RKO (cell line): ENCODE measurements at places on chromosomes 5 and 9.

DNA sequence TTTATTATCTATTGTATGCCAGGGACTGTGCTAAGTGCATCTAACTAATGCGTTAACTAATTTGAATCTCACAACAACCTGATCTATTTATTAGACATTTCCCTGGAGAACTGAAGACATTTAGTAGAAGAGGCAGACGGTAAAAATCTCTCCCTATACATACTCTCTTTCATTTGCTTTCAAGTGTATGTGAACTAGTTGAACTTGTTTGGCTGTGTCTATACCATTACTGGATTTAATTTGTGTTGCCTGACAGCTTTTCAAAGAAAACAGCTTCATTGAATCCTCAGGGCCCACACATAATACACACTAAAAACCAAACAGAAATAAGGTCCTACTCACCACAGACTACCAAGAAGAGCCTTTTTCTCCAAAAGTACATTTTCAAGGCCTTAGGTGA, 133.6 kb upstream of the NR3C1 start:
- DNase-seq, result no peak

DNA sequence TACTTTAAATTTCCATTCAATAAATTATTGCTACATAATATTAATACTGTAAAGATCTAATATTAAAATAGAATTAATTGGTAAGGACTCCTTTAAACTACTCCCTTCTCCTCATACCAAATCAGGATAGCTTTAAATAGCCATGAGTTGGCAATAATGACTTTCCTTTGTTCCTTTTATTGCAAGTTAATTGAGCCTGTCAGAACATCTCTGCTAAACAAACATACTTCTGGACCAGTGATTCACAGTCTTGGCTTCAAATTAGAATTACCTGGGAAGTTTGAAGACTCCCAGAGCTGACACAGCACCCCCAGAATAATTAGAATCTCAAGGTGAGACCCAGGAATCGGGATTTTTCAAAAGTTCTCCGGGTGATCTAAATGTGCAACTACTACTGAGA, 18.7 kb downstream of the C5orf58 start:
- no peak for DNase-seq

GRCh38 chr5:57097526-57097925, 76.3 kb upstream of the GPBP1 start:
- DNase-seq, result no peak

DNA sequence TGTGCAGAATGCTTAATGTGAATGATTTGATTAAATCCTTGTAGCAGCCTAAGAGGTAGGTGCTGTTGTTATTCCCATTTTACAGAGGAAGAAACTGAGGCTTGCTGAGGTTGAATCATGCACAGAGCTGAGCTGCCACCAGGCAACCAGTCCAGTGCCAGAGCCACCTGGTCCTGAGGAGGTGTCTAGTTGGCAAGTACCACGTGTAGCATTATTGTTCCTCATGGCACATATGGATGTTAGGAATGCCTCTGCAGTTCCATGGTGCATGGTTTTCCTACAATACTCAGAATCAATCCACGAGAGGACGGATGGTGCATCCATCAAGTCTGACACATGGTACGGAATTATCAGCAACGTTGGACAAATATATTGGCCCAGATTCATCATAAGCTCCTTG, 8.9 kb downstream of the UBE2QL1 start:
- no peak for DNase-seq

- DNase-seq, result no peak
These were observed 65.2 kb downstream of the PPARGC1B start for GRCh38 chr5:149795360-149795759.

DNA sequence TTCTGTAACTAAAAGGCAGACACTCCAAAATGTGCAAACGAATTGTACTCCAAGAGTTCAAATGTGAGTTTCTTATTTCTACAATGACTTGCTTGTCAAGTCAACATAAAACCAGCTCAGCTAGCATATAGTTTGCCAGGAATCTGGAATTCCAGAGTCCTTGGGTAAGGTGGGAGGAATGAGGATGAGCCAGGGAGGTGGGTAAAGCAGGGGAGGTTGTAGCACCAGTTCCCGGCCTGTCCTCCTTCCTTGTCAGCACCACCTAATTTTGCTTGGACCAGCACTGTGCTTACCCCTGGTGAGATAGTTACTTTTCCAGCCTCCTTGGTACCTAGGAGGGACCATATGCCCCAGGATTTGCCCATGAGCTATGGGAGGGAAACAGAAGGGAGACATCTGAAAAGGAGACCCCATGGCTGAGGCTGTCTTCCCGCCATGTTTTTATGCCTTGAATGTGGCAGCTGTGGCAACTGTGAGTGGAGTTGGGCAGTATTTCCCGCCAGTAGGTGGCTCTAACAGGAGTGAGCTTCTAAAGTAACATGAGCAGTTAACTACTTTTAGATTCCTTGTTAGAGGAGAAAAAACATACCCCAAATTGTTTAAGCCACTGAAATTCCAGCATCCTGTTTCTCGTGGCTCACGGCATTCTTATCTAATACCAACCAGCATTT, 302.5 kb downstream of the TENT4A start:
- no peak for DNase-seq

- DNase-seq, result no peak
These were observed 27.9 kb upstream of the HNRNPA0 start for GRCh38 chr5:137782055-137782454.

DNA sequence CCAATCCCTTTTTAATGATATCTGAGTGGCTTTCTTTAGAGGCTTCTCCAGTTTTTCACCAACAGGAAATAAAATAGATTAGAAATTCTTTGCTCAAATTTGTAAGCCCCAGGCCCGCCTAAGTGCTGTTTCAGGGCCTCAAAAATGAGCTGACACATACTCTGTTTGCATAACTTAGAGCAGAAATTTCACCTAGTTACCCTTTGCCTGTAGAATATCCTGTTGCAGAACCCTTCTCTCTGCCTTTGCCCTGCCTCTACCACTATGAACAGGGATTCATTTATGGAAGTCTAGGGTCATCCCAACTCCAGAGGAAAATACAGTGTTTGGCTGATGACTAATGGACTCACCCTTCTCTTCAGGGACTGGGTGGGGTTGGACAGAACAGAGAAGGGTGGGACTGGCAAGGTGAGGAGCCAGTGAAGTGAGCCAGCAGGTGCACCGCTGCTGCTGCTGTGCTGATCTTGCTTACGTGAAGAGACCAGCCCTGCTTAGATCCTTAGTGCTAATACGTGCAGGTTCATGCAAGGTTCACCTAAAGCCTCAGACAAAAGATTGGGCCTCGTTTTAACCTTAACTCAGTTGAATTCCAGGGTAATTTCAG, 22.8 kb downstream of the OSTF1 start:
- no peak for DNase-seq

- DNase-seq, result no peak
These were observed 271.3 kb downstream of the OSTF1 start for GRCh38 chr9:75359638-75360037.

GRCh38 chr5:163473635-163474243, 13.3 kb downstream of the HMMR start:
- DNase-seq, result peak; percentile 22

DNA sequence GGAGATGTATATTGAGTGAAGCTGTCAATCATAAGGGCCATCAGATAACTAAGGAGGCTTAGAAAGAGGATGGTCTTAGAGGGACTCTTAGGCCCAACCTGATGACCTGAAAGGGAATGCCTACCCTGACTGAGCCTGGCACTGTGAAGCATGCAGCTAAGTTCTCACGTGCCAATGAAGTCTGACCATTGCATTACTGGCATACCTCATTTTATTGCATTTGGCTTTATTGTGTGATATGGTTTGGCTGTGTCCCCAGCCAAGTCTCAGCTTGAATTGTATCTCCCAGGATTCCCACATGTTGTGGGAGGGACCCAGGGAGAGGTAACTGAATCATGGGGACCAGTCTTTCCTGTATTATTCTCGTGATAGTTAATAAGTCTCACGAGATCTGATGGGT, 421.6 kb upstream of the SGCD start:
- no peak for DNase-seq

DNA sequence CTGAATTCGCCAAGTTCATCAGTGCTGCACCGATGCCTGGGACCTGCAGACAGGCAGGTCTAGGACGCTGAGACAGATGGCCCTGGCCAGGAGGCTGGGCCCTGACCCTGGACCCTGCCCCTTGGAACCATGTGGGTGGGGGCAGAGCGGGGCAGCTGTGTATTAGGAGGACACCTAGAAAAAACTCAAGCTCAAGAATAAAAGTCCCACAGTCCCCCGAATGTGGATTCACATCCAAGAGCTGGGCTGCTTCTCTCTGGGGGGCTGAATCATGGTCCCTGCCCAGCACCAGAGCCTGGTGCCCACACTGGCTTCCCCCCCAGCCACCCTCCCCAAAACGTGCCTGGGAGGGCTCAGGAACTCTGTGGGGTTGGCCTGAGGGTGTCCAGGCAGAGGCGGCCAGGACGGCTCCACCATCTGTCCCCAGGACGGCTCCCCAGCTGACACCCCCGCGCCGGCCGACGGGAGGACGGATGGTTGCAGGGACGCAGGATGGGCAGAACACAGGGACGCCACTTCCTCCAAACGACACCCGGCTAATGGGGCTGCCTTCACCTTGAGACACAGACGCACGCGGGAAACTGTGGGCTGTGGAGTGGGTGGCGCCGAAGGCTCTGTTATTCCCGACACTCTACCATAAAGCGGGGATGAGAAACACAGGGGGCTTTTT, 34.9 kb downstream of the EXD3 start:
- DNase-seq, result no peak

DNA sequence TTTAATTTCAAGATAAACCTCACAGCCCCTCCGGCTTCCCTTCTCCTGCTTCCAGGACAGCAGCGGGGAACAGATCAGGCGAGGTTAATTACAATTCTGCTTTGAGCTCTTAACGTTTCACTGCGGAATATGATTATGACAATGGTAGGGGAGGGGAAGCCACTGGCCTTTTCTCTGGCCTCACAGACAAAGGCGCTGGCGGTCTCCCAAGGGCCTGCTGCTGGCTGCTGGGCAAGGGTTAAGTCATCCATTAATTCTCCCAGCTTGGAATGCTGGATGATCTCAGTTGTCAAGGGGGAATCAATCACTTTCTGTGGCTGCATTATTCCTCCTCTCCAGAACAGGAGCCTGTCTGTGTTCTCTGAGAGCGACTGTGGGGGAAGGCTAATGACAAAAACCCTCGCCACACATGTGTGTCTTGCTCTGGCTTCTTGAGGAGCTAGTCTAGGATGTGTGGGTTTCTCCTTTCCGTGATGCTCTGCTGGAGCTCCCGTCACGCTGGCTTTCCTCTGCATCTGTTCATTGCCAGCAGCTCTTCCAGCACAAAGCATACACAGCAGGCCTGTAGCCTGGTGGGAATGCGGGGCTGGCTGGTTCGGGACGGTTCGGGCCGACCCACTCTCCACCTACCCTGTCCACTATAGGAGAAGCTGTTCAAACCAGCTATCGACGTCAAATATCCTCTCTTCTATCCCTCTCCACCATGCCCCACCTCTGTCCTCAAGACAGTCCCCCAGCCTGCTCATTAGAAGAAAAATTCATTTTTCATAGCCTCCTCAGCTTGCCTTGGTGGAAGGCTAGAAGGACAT, 82.8 kb downstream of the DCP2 start:
- no peak for DNase-seq

DNA sequence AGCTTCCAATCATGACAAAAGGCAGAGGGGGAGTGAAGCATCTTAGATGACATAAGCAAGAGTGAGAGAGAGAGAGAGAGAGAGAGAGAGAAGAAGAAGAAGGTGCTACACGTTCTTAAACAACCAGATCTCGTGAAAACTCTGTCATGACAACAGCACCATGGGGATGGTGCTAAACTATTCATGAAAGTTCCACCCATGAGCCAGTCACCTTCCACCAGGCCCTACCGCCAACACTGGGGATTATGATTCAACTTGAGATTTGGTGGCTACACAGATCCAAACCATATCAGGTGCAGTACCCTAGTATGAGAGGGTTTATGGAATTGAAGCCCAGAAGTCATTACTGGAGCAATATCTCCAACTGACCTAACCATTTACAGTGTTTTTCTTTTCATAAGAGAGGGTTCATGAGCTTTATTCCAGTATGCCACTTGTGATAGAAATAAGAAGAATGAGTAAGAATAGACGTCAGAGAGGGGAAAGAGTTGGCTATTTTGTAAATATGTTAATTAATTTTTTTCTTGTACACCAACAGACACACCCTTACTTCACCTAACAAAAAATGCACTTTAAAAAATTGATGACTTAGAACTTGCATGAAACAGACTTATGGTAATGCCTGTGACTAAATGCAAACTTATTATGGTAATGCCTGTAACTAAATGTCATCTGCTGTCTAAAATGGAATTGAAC, 680.4 kb upstream of the ITGA1 start:
- no peak for DNase-seq

GRCh38 chr9:74804018-74804385, 83.7 kb downstream of the TRPM6 start:
- no peak for DNase-seq

DNA sequence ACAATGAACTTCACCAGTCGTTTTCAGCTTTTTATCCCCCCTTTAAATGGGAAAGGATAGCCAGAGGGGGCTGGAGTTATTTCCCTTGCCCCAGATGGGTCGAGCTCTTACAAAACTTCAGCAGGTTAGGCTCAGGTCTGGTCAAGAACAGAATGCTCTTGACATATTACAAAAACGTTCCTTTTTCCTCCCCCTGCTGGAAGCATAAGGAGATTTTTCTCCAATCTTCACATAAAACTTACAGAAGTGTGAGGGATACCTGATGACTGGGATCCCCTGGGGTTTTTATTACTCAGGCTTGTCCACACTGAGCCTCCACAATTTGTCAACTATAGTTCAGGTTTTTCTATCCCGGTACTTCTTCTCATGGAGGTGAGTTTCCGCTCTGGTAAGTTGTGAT, 60.8 kb downstream of the CSF2 start:
- DNase-seq, result peak; percentile 39

GRCh38 chr9:126001581-126002225, 254.5 kb downstream of the PBX3 start:
- no peak for DNase-seq

- DNase-seq, result peak; percentile 81
These were observed 484 bp downstream of the GFM2 start for GRCh38 chr5:74766418-74766848.

DNA sequence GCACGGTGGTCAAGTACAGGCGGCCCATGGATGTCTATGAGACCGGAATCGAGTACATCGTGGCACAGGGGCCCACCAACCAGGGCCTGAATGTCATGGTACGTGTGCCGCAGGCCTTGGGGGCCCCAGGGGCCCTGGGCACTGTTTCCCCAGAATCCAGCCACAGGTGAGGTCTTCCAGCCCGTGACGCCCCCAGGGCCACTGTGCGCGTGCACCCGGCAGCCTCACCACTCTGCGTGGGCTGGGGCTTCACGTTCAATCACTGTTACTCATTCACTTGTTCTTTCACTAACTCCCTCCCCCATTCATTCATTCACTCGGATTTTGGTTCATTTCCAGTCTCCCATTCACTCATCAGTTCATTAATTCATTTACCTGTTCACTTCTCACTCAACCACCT, 12.6 kb downstream of the ADAMTSL2 start:
- DNase-seq, result no peak

DNA sequence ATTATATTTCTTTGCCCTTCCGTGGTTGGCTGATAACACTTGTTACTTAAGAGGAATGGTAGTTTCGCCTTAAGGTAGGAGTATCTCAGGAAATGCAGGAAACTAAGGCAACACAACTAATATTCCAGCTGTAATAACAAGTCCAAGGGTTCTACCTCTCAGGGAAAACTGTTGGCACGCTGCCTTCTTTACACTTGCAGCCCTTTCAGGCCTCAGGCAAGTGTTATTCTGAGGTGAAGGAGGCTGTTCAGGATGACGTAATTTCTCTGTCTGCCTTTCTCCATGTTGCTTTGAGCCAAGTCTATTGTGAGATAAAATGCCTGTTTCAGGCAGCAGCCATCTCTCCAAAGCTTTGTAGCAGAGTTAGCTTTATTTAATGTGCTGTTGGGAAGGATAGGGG, 38.0 kb downstream of the VCAN start:
- DNase-seq, result no peak

- DNase-seq, result no peak
These were observed 63.5 kb downstream of the SEMA5A start for GRCh38 chr5:9482381-9482780.
